ENCODE measurements at places on chromosomes 7 and 10.

- DNase-seq, result no peak
Observed at GRCh38 chr7:129970816-129971215, 18.1 kb upstream of the UBE2H start.

DNA sequence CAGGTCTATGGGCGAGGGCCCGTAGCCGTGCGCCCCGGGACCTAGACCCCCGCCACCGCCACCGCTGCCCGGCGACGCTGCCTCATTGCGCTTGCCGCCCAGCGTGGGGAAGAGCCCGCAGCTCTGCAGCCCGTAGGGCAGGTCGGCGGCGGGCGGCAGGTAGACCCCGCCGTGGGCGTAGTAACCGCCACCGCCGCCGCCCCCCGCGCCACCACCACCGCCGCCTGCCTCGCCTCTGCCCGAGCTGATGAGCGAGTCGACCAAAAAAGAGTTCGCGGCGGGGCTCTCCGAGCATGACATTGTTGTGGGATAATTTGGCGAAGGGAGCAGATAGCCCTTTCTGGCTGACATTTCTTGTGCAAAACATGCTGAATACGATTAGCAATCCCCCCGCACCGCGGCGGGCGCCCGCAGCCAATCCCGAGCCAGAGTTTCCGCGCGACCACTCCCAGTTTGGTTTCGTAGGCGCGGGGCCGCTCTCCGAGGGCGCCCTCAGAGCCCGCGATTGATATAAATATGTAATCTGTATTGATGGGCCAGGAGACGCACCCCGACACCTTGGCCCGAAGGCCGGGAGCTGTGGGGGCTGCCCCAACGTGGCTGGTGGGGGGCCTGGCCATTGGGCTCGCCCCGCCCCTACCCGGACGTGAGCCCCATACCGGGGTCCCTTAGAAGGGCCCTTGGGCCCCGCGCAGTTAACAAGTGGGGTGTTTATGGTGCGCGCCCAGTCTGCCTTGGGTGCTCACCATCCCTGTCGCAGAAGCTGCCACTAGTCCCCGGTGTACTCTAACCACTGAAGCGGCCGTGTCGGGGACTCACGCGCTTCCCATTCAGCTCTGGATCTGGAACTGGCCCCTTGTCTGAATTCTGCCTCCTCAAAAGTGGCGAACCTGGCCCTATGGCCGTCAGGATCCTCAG is at the start of gene HOXA10:
Gene HOXA10 (minus strand): TSS at position 365 of the 918 bp plus-strand sequence. CDS start 14 bp downstream, at position 351.
- no peak for DNase-seq

DNA sequence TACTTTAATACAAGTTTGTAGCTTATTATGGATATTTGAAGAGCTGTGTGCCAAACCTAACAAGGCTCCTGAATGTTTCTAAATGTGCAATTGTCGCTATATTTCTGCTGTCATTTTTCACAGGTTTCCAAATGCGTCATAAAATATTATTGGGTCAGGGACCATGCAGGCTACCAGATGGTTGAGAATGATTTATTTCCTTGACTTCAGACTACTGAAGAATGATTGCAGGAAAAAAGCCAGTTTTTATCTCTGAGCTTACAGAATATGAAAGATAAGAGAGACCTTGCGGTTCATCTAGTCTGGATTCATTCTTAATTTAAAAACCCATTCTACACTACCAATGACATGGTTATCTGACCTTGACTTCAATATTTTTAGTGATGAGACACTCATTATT is 55.2 kb downstream of the TSPAN12 start:
- DNase-seq, result no peak

DNA sequence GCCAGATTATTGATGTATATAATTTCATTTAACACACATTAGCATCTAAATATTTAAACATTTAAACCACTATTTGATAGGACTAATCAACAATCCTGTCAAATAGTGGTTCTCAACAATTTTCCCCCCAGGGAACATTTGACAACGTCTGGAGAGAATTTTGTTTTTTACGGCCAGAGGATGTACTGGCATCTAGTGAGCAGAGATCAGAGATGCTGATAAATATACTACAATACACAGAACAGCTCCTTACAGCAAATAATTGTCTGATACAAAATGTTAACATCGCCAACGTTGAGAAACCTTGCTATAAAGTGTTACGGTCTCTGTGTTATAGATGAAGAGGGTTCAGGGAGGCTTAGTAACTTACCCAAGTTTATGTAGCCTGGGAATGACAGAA is 25.0 kb upstream of the TMEM229A start:
- no peak for DNase-seq

- DNase-seq, result no peak
Observed at GRCh38 chr10:103181244-103181643, 11.8 kb downstream of the NT5C2 start.

- no peak for DNase-seq
Observed at GRCh38 chr10:113716109-113716910, 35.2 kb upstream of the PLEKHS1 start.

Data from activated gamma-delta T cell treated with Interleukin-2 at 50 U/mL for 16 hours (primary cell).